ENCODE measurements at places on chromosomes 4 and X.

- DNase-seq: no peak
Measured at GRCh38 chr4:3308691-3309090, 15.9 kb downstream of the RGS12 start.

DNA sequence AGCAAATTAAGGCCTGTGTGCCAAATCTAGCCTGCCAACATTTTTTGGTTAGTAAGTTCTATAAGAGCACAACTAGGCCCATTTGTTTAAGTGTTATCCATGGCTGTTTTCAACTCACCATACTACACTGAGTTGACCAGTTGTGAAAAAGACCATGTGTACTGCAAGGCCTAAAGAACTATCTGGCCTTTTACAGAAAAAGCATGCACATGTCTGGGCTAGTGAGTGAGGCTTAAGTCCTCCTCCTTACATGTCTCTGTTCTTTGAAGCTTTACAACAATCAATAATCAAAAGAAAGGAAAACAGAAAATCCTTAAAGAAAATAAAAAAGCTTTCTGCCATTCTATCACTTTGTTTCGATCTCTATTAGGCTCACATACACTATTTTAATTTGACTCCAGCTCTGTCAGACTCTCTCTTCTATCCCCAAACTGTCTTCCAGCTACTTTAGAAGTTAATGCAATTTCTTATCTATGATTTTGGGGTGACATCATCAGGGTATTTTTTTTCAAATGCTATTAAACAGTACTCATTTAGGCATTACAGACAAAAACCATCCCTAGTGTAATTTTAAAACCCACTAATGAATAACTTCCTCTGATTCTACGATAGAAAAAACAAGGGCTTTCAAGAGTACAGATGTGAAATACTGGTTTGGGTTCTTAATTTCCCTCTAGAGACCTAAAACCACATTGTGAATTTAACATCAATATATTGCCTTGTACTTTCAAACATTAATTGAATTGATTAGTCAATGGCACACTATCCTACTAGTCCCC is 161.8 kb downstream of the MAB21L2 start:
- no peak for DNase-seq

GRCh38 chr4:58561170-58561569 is 1451.0 kb upstream of the IGFBP7 start:
- no peak for DNase-seq

DNA sequence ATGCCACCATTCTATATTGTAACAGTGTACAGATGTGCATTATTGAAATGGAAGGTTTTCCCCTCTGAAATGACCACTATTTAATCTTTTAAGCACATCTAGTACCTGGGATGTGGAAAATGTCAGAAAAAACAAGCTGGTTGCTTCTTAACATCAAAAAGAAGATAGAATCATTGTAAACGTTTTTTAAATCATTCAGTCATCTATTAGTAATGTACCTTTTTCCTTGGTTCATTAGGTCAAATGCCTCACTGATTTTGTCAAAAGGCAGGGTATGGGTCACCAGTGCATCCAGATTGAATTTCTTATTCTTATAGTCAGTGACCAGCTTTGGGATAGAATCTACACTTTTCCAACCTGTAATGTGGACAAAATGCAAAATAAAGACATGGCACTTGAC is 17.7 kb downstream of the ADH4 start:
- DNase-seq: no peak

- no peak for DNase-seq
Measured at GRCh38 chr4:173538148-173538908, 8.3 kb upstream of the HAND2 start.

DNA sequence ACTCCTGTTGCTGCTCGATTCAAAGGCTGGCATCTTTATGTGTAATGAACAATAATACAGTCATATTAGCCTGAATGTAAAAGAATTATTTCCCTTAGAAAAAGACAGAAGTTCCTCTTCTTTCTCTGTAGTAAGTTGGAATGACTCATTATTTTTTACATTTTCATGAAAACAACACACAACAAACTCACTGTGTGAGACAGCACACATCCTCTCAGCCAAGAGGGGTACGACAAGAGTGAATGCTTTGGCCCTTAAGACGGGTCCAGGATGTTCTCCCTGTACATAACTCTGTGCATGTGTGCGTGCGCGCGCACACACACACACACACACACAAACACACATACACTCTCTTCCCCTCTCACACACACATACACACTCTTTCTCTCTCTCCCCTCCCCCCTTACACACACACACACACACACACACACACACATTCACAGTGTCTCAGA is 72.8 kb downstream of the MANBA start:
- no peak for DNase-seq

DNA sequence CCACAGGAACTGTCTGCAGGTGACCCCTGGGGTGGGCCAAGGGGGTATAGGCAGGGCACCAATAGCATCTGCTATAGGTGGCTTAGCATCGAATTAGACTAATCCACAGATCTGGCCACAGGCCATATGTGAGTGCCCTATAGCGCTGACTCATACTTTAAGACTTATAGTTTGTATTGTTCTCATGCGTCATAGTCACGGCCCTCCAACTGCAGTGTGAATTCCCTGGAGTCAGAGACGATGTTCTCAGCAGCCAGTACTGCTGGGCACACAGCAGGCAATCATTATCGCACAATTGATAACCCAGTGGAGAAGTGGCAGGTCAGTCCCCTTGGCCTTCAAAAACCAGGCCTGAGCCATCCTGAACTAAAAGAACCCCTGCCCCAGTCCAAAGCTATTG is 58.1 kb downstream of the ADGRG2 start:
- DNase-seq: no peak

DNA sequence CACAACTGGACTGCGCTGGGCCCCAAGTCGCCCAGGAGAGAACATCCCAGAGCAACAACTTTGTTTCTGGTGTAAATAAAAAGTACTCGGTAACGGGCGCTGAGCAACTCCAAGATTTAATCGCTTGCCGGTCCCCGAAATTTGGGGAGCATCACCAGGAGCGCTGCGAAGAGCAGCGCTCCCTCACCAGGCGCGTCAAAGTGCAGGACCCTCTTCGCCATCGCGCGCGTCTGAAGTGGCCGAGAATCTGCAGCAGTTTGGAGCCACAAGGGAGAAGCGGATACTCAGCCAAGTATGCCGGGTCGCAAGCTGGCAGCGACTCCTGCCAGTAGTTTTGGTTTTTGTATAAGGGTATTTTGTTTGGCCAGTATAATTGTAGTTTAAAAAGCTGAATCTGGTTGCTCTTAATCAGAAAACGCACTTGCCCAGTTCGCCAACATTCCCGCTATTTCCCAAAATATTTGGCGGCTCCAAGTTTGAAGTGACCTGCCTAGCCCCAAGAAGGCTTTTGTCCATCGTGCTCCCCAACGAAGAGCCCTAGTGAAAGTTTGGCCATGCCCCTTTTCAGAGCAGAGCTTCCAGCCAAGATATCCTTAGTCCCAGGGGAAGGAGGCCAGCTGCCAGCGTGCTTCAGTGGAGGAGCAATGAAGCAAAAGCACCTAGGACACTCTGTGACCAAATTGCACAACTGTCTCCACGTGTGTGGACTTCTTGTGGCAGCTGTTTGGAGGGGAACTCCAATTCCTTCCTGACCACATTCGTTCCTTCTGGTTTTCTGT is 557 bp upstream of the KDR start:
- DNase-seq: no peak

All from stimulated activated CD4-positive, alpha-beta T cell treated with anti-CD3 and anti-CD28 coated beads, Interleukin-1b, Interleukin-23, amount 100 ng/mL, for 1 hour (primary cell).